Activated naive CD4-positive, alpha-beta T cell (primary cell): ENCODE measurements at places on chromosomes 7 and 10.

- DNase-seq: no peak
These were observed 678.5 kb upstream of the ANKRD30A start for GRCh38 chr10:36446881-36447280.

DNA sequence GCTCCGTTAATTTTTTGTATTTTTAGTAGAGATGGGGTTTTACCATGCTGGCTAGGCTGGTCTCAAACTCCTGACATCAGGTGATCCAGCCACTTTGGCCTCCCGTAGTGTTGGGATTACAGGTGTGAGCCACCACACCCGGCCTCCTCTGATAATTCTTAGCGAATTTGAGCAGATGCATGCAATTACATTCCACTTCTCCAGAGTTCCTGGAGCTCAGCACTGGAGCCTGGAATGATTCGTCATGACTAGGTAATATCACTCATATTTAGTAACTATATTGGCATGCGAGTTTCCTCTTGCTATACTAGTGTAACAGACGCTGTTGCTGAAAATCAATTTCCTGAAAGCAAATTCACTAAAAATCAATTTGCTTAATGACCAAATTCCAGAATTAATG, 86.8 kb downstream of the MKX start:
- no peak for DNase-seq

- DNase-seq: no peak
These were observed 49.6 kb downstream of the ANKIB1 start for GRCh38 chr7:92295391-92295790.

DNA sequence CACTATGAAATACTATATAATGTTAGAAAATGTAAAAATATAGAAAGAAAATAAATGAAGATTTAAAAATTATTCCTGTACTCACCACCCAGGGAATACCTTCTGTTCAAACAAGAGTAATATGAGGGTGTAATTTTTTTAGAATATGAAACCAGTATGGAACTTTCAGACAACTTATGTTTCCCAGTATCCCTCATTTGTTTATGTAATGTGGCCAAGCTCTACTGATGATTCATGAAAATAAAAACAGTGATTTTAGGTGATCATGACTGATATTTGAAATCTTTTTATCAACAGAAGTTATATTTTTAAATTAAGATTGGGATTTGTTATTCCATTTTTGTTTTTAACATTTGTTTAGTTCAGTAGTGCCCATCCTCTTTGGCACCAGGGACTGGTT, 18.8 kb downstream of the SLK start:
- DNase-seq: no peak

GRCh38 chr7:46296526-46296925, 375.5 kb upstream of the IGFBP3 start:
- no peak for DNase-seq

GRCh38 chr7:43278088-43278644, 165.7 kb downstream of the HECW1 start:
- no peak for DNase-seq

DNA sequence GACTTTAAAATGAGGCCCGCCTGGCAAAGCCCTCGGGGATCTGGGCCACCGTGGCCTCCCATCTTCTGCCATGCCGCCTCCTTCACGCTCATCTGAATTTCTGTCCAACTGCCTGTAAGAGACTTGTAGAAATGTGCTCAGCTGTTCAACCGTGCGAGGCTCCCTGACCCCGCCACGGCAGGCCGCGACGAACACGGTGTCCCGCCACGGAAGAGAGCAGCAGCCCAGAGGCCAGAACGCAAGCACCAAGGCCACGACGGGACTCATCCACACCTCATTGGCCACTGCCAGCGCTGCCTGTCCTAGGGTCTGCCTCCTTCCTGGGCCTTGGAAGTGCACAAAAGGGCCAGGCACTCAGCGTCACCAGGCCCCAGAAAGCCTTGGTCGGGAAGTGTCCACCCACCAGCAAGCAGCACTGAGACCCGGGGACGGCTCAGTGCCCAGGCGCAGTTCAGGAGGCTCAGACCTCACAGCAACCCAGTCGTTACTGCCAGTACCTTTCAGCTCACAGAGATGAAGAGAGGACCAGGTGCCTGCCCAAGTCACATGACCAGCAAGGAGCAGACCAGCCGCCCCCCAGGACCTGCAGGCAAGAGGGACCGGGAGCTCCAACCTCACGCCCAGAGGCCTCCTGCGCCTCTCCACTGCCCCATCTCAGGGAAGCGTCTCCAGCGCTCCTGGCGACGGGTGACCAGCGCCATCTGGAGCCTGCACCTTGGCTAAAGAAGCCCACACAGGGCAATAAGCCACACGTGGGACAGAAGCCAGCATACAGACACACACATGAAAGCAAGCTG, 85.9 kb downstream of the MAD1L1 start:
- DNase-seq: no peak

DNA sequence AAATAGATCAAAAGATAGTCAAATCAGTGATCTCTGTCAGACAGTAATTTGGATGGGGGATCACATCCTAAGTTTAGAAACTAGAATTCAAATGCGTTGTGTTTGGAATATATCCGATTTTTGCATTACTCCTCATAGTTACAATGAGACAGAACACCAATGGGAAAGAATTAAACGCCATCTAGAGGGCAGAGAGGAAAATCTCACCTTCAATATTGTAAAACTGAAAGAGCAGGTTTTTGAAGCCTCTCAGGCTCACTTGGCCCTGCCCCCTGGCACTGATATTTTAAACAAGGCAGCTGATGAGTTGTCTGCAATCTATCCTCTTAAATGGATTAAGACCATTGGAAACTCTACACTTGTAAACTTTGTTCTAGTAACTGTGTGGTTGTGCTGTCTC, 17.7 kb downstream of the FRG2B start:
- no peak for DNase-seq

GRCh38 chr10:30111340-30112022, 52.1 kb upstream of the JCAD start:
- DNase-seq: no peak
